Umbilical cord (tissue), 2 donors: ENCODE measurements at places on chromosomes 5 and 9. TPM values are rescaled to one million over a fixed set of nuclear protein-coding genes. Genes with fewer than 3 reads are reported as not detected.

Gene ORM2
- not detected for total RNA-seq

GRCh38 chr9:91117959-91118703 lies 243.6 kb downstream of the AUH start:
- DNase-seq, result peak; percentile 79

DNA sequence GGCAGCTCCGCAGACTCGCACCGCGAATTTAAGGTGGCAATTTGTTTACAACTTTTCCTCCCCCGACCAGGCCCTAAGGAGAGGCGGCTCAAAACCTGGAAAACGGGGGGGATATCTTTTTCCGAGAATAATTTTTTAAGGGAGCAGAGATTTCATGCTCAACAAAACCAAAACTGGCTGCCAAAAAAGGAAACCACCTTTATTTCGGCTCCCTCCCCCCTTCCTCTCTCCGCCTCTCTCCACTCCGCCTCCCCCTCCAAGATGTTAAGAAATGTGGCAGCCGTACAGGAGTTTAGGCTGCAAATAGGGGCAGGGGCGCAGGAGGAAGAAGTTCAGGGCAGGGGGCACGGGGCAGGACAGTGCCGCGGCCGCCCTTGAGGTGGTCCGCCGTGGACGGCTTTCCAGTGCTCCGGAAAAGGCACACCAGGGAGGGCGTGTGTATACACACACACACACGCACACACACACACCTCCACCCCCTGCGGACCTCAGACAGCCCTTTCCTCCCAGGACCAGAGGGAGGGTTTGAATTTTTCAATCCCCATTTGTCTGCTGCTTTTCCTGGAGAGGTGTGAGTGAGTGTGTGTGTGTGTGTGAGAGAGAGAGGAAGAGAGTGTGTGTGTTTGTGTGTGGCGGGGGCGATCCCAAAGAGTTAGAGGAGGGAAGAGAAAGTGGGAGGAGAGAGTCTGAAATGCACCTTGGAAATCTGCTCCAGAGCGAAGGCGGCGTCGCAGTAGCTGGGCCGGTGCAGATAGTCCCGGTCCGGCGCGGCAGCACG lies 9.1 kb downstream of the PTCH1 start:
- peak; percentile 89 for DNase-seq

Gene DELE1
- 63.8 TPM for total RNA-seq

DNA sequence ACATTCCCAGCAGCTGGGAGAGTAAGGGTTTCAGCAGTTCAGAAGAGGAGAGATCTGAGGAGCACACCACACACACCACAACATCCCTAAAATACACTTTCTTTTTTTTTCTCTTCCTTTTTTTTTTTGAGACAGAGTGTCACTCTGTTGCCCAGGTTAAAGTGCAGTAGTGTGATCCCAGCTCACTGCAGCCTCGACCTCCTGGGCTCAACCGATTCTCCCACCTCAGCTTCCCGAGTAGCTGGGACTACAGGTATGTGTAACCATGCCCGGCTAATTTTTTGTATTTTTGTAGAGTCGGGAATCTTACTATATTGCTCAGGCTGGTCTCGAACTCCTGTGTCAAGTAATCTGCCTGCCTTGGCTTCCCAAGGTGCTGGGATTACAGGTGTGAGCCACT lies 9.7 kb upstream of the UBAP1 start:
- no peak for DNase-seq

DNA sequence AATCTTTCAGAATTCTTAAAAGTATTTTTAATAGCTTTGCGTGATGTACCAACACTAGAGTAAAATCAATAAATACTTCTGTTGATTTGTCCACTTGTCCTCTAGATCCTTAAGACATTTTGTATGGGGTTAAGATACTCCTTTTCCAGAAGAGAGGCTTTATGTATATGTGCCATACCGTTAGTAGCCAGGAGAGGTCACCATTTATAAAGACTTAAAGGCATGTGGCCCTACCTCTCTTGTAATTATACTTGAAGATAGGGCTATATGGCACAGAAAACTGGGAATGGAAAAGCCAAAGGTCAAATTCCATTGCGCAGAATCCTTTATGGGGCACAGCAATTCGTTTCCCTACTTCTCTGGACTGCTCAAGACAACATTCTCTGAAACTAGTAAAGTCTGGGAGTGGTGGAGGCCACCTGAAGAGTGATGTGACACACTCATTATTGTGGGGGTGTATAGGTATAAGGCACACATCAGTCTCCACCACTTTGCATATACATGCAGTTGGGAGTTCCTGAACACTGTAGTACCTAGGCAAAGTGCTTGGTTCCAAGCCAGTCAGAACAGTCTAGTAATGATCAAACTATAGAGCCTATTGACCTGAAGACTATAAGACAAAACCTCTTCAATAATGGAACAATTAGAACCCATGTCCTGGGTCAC lies 140.1 kb upstream of the FBXL17 start:
- DNase-seq, result peak; percentile 72

GRCh38 chr5:110099572-110099971 lies 409.8 kb downstream of the MAN2A1 start:
- DNase-seq, result peak; percentile 90

- DNase-seq, result no peak
These were observed 23.5 kb upstream of the IFNE start for GRCh38 chr9:21505425-21506179.

GRCh38 chr9:96129747-96130146 lies 172.2 kb downstream of the HSD17B3 start:
- no peak for DNase-seq

Gene TMEM174
- total RNA-seq, result 4.3 TPM

Gene TPPP
- total RNA-seq, result 1.9 TPM

GRCh38 chr5:17243287-17244063 lies 26.0 kb downstream of the BASP1 start:
- no peak for DNase-seq

Gene PCDHGA3
- 2.2 TPM for total RNA-seq

GRCh38 chr5:157384971-157385709 lies 74.9 kb upstream of the NIPAL4 start:
- DNase-seq, result peak; percentile 98

GRCh38 chr5:52898961-52899680 lies 90.0 kb upstream of the ITGA2 start:
- DNase-seq, result peak; percentile 73

GRCh38 chr5:66511491-66511890 lies 84.7 kb upstream of the MAST4 start:
- DNase-seq, result no peak

- DNase-seq, result no peak
These were observed 123.2 kb downstream of the TEX10 start for GRCh38 chr9:100229561-100229960.

GRCh38 chr5:16936989-16937438 lies 926 bp upstream of the MYO10 start:
- no peak for DNase-seq

Gene GABBR2
- 0.24 TPM for total RNA-seq

DNA sequence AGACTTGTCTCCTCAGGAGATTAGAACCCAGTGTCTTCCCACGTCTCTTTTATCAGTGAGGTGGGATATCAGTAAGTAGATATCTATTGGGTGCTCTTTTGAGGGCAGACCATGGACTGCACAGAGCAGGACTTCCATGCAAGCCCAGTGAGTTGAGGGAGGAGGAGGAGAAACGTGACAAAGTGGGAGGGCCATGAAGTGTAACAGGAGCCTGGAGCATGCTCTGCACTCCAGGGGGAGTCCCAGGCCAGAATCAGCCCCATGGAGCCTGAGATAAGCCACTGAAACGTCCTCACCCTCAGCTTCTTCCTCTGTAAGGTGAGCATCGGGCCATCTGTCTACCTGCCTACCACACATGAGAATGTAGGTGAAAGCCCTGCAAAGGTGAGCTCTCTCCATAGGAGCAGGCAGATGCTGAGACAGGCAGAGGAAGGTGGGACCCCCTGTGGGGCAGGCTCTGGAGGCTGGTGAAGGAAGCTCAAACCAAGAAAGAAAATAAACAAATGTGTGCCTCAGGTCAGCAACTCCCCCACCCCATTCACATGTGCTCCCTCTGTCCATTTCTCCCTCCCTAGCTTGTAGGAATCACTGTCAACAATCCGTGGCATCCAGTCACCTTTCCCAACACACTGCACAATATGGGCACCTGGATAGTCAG lies 87.4 kb downstream of the NRG2 start:
- DNase-seq, result no peak

- peak; percentile 73 for DNase-seq
These were observed 42.0 kb downstream of the CSF1R start for GRCh38 chr5:150044329-150044681.

Gene CCL28
- 3.6 TPM for total RNA-seq

- DNase-seq, result no peak
These were observed 18.0 kb upstream of the CXCL14 start for GRCh38 chr5:135596788-135597187.

GRCh38 chr9:111037708-111038330 lies 451 bp downstream of the LPAR1 start:
- peak; percentile 34 for DNase-seq

- DNase-seq, result no peak
These were observed 52.2 kb downstream of the SLC36A1 start for GRCh38 chr5:151499501-151500035.

DNA sequence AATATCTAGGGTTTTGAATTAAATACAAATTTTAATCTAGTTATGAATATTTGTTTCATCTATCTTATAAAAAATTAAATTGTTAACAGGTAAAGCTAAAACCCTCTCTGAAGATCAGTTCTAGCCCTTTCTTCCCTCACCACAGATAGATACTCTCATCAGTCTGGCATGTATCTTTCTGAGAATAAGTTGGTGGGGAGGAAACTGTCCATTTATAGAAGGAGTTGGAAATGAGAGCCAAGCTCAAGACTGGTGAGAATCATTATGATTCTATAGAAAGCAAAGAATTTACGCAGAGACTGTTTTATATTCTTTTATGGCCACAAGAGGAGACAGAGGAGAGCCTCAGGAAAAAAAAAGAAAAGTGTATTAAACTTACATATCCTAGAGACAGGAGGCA lies 59.0 kb downstream of the STARD4 start:
- DNase-seq, result peak; percentile 49

Gene SLC34A1
- total RNA-seq, result 2.2 TPM

Gene SLC1A1
- 3.9 TPM for total RNA-seq
